ENCODE measurements at places on chromosomes 1 and 21. TPM values are rescaled to one million over a fixed set of nuclear protein-coding genes. Genes with fewer than 3 reads are reported as not detected.

DNA sequence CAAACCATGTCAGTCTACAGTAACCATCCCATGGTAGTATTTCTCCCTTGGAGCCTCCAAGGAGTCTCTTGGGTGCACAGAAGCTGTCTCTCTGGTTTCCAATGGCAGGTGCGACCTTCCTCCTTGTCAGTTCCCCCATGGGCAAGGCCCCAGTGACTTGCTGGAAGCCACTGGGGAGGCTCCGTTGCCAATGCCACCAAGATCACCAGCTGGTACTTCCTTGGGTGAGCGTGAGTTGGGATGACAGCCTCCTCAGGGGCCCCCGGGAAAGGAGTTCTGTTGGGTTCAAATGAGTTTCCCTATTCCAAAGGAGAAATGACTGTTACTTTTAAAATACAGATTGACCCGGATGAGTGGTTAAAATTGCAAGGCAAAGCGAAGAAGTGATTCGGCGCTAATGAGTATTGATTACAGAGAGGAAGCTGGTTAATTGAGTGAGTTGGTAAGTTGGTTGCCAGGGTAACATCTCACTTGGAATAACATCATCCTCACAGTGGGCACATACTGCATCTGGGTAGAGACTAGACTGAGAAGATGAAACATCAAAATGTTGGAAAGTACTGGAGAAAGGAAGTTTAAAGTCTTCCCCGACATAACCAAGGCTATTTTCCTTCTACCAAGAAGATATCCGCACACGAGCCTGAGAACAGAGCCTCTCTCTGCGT lies 53.0 kb upstream of the LAPTM5 start:
- H3K27me3 ChIP-seq: no peaks in the 10 kb centered on the region
- H3K4me3 ChIP-seq: no peak overlapping the region
- no peak for DNase-seq
- H3K27ac ChIP-seq: no peak overlapping the region
- peaks cover 7% of the 10 kb centered on the region for H3K4me1 ChIP-seq

DNA sequence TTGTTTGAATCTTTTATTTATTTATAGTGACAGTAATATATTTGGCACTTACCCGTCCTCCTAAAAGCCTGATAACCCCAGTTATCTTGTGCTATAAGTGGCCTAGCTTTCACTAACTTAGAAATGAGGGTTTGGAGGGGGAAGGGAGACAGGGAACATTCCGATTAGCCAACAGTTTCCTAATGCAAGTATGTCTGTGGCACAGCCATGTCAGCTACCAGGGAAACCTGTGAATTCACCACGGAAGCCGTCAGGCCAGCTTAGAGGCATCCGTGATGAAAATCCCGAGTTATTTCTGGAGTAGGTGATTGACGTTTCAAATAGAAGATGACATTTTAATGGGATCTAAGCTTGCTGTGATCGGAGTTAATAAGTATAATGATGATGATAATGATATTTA lies 39.4 kb upstream of the BCL10 start:
- H3K4me3 ChIP-seq: no peak overlapping the region
- DNase-seq: no peak
- no peaks in the 10 kb centered on the region for H3K27me3 ChIP-seq
- H3K36me3 ChIP-seq: no peaks in the 10 kb centered on the region

GRCh38 chr1:204961765-204962419 lies 81.1 kb upstream of the CNTN2 start:
- no peaks in the 10 kb centered on the region for H3K36me3 ChIP-seq
- H3K27ac ChIP-seq: no peak overlapping the region
- no peaks in the 10 kb centered on the region for H3K27me3 ChIP-seq
- no peak overlapping the region for H3K4me3 ChIP-seq
- DNase-seq: no peak

GRCh38 chr1:9798236-9799130 lies 25.3 kb downstream of the CLSTN1 start:
- H3K27ac ChIP-seq: peak overlapping the region; percentile 72
- no peaks in the 10 kb centered on the region for H3K27me3 ChIP-seq
- no peaks in the 10 kb centered on the region for H3K36me3 ChIP-seq
- peaks cover 35% of the 10 kb centered on the region for H3K4me1 ChIP-seq
- no peak overlapping the region for H3K4me3 ChIP-seq

DNA sequence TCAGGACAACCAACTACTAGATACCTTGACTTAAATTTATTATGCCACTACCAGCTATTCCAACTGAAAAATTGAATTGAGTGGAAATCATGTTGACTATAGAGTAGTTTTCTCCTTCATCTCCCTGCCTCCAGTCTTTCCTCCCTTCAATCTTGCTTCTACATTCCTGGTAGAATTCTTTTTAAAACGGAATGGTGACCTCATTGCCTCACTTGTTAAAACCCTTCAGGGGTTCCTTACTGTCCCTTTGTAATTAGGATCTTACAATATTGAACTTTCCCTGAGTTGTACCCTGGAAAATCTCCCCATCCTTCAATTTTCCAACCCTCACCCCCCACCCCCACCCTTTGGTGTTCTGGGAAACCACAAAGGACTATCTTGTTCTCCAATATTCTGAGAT lies 82.8 kb upstream of the ZNF326 start:
- no peak overlapping the region for H3K4me3 ChIP-seq
- no peak overlapping the region for H3K27ac ChIP-seq
- H3K36me3 ChIP-seq: no peaks in the 10 kb centered on the region
- no peak for DNase-seq
- H3K27me3 ChIP-seq: no peaks in the 10 kb centered on the region

DNA sequence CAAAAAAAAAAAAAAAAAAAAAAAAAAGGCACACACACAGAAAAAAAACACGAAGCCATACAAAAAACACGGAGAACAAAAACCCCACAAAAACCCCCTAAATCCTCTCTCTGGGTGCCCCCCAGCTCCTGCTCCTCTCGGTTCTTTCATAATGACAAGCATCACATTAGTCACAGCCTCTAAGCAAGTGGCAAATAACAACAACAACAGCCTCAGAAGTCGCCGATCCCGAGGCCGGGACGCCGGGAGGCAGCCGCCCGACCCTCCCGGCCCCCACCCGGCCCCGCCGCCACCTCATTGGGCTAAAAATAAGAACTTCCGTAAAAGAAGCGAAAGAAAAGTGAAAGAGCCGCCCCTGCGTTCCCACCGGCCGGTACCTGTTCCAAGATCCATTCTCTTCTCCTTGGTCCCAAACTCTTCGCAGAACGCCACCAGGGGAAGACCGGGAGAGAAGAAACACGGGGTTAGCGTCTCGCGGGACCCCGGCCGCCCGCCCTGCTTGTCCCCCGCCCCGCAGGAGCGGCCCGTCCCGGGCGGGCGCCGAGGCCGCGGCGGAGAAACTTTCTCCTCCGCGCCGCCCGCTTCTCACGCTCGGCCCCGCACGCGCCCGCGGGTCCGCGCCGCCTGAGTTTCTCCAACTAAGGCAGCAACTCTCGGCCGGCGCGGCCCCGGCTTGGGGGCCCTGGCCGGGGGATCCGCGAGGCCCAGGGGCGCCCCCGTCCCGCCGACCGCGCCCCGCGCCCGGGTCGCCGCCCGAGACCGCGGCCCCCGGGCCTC lies 102.8 kb downstream of the CASZ1 start:
- no peaks in the 10 kb centered on the region for H3K36me3 ChIP-seq
- peaks cover 38% of the 10 kb centered on the region for H3K4me1 ChIP-seq
- peak overlapping the region; percentile 79 for H3K27ac ChIP-seq
- peak; percentile 45 for DNase-seq
- H3K4me3 ChIP-seq: peak overlapping the region; percentile 80

CDC7 gene
- 2.3 TPM for total RNA-seq

EDN2 gene
- total RNA-seq: not detected

CD1E gene
- total RNA-seq: not detected

GUCA2B gene
- total RNA-seq: not detected

DIO1 gene
- 492 TPM for total RNA-seq

TEDDM1 gene
- not detected for total RNA-seq

Measured in thyroid gland (tissue), 4 donors.